ENCODE measurements at places on chromosomes 5 and 9.

DNA sequence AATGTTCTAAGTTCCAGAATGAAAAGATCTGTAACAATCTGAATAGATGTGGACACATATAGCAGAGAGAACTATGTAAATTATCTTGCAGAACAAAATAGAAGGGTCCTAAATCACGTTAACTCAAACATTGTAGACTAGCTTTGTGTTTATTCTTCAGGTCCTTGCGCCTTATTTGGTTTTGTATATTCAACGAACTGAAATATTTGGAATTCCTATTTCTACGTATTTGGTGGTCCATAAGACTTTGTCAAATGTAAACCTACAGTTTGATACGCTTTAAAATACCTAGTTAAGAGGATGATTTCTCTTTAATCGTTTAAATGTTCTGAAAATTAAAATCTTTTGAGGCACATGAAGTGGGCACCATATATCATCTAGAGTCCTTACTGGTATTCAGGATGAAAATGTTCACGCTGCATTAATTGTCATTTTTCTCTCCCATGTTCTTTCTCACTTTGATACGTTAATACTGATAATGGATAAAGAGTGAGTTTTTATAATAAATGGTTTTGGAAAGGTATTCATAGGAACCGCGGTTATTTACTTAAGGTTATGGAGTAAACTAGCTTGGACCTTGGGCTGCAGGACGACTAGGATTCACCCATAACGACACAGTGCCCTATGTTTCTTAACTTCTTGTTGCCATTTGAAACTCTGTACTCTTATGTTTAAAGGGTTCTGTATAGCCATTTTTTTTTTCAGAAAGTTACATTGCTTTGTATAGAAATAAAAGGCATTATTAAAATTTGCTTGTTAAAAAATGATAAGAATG, 45.3 kb downstream of the NDFIP1 start:
- no peak for DNase-seq

GRCh38 chr9:27427272-27427643, 96.8 kb upstream of the IFNK start:
- no peak for DNase-seq

DNA sequence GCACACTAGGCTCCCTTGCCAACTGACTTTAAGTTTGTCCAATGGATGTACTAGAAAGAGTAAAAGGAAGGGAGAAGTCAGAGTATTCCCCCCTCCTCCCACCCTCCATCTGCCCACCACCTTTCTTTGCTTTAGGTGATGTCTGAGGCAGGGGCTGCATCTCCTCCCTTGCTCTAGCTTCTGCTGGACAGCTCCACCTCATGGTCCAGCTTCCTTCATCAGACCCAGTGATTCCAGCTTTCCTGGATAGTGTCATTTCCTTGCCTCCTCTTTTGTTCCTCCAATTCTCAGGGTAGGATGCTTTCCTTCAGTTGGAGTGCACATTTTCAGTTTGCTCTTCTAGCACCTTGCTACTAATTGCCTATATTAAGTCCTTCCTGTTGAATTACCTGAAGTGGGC, 67.4 kb downstream of the RAD23B start:
- no peak for DNase-seq

DNA sequence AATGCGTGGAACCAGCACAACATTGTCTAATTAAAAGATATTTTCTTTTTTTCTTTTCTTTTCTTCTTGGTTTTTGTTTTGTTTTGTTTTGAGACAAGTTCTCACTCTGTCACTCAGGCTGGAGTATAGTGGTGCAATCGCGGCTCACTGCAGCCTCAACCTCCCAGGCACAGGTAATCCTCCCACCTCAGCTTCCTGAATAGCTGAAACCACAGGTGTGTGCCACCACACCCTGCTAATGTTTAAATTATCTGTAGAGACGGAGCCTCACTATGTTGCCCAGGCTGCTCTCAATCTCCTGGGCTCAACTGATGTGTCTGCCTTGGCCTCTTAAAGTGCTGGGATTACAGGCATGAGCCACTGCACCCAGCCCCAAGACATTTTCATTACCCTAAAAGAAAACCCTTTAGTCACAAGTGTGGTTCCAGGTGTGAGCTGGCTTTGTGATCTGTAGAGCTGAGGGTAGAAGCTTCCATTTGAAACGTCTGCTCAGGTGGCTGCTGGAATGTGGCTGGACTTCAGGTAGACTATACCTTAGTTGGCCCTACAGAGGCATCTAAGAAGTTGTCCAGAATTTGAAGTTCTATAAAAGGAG, 19.1 kb upstream of the NEK6 start:
- DNase-seq, result no peak

GRCh38 chr9:98087420-98088354, 31.2 kb downstream of the NANS start:
- no peak for DNase-seq

- no peak for DNase-seq
These were observed 284.3 kb downstream of the GAS1 start for GRCh38 chr9:86662890-86663468.

DNA sequence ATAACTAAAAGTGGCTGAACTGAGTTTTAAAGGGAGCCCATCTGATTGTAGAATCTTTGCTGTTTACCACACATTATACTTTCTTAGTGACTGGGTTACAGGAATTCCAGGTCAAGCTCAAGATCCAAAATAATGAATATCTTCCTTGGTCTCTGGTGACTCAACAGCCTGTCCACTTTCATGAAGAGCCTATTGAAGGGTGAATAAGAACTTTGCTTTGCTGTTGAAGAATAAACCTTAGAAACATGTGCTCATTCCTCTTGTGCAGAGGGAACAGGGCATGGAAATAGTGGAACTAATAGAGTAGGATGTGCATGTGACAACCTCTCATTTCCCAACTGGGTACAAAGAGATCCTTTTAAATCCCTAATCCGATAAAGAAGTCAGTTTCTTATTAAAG, 21.4 kb downstream of the ALDH1A1 start:
- DNase-seq, result no peak

DNA sequence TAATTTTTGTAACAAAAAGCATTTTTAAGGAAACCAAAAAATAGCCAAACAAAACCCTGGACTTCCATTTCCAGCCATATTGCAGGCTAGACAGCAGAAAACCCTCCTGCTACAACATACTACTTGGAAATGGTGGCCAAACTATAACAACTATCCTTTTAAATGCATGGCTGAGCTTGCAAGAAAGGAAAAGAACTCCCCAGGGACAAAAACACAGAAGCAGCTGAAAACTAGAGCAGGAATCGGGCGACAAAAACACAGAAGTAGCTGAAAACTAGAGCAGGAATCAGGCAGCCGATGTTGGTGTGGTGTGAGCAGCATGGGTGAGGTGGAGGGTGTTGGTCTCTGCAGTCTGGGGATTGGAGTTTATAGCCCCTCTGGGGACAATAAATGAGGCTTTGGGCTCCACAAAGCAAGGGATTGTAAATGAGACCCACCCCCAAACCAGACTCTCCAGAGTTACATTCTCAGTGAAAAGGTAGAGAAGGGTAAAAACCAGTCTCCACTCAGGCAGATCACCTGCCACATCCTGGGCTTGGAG, 95.2 kb downstream of the C9orf50 start:
- DNase-seq, result no peak

DNA sequence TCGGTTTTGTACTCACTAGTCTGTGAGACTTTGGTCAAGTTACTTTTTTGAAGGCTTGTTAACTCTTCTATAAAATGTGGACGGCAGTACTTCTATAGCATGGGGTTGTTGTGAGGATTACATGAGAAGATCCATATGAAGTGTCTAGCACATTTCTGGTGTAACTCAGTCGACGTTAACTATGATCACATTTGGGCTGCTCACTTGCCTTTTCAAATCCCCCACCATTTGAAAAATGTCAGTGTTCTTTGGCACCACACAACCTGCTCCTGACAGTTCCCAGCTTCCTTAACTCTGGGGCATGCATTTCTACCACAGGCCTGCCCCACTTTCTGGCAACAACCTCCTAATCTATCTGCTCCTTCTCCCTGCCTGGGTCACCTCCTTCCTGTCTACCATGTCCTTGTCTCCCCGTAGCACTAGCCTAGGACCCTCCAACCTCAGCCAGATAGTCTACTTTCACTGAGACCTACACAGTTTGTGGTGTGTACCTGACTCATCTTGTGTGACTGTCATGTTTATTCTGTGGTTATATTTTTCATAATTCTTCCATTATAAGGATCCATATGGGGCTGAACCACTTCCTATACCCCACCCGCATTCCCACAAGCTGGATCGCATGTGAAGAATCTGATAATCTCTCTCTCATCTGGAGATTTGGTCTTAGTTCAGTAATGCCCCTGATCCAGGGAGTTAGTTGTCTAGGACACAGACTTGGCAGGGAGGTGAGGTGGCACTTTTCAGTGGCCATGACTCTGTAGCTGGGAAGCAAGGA, 30.2 kb upstream of the BASP1 start:
- DNase-seq, result no peak

DNA sequence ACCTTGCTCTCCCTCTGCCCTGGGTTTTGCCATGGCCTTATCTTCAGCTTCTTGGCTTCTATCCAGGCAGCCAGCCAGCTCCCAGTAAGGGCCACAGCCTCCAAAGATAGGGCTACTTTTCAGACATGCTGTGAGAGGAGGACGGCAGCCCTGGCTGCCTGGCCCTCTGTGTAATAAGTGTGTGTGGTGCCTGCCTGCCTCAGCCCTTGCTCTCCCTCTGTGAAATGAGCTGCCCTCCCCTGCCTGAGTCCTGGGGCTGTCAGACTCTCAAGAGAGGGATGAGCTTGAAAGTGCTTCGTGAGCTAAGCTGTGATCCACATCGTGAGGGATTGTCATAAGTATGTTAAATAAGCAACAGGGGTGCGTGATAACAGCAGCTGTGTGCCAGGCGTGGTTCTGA, 8.1 kb downstream of the NDST1 start:
- DNase-seq, result no peak

- DNase-seq, result no peak
These were observed 3.0 kb upstream of the ACER2 start for GRCh38 chr9:19405771-19406170.

- no peak for DNase-seq
These were observed 458.4 kb downstream of the HINT1 start for GRCh38 chr5:130706696-130707095.

DNA sequence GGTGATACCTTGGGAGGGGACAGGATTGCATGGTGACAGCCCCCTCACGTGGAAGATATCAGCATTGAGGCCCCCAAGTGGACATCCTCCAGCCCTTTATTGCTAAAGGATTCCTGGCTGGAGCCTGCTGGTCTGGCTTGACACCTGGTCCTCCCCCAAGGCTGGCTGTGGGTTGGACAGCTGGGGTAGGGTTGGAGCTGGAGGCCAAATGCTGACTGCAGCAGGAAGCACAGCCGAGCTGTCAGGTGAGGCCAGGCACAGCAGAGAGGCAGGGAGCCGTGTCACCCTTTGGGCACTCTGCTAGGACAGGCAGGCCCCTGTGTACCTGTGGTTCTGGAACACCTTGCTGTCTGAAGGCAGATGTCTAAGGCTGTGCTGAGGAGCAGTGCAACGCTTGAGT, 2.2 kb downstream of the CACFD1 start:
- DNase-seq, result no peak

- DNase-seq, result no peak
These were observed 339.0 kb downstream of the PDE4D start for GRCh38 chr5:59554501-59554900.

DNA sequence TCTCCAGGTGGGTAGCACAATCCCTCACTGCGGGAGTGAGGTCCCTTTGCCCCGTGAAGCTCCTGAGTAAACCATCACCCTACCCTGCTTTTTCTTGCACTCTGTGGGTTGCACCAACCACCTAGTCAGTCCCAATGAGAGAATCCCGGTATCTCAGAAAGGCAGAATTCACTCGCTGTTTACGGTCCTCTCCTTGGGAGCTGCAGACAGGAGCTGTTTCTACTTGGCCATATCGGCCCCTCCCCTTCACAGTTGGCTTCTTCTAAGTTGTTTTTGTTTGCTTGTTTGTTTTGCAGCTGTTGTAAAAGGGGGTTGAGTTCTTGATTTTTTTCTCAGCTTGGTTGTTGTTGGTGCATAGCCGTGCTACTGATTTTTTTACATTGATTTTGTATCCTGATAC, 237.0 kb upstream of the RASA1 start:
- DNase-seq, result no peak

DNA sequence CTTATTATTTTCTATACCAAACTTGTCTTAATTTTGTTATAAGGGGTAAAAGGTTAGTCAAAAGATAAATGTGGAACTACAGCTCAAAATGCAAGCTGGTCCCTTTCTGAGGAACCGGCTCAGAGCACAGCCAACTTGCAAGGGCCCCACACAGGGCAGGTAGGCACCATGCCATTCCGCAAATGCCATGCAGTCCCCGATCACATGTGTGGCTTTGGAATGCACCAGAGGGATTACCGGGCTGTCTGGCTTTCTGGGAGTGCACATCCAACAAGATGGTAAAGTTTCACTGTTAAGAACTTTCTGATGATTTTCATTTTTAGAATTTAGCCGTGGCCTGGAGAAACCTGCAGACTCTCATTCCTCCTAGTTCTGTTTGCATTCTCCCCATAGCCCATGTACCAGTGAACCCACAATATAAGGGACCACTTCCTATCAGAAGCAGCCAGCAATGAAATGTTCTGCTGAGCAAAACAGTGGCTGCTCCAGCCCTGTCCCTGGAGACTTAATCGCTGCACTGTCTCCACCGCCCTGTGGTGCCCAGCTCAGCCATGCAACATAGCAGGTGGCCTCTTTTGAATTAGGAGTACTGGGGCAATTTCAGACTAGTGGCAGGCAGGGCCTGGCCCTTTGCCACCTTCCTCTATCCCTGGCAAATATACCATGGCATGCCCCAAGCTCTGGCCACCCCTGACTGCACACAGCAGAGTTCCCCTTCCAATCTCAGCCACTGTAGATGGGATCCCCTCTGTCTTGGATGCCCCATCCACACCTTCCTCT, 11.4 kb downstream of the SHB start:
- DNase-seq, result no peak

GRCh38 chr9:72193478-72193881, 44.2 kb downstream of the GDA start:
- DNase-seq, result no peak

GRCh38 chr5:88685591-88686541, 197.1 kb downstream of the MEF2C start:
- DNase-seq, result no peak

DNA sequence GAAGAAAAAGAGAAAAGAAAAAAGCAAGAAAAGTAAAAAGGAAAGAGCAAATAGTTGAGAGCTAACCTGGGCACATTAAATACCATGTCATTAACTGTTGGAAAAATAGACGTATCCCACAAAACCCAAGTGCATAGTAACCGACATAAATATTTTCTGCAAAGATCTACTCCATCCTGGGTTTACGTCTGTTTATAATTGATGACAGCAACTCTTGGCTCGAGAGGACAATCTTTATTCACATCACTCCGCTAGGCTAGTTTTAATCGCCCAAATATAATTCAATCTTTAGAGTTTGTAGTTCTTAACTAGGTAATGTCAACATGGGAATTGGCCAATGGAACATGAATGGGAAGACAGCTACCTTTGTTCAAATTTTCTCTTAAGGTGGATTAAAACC, 321.7 kb upstream of the TNC start:
- DNase-seq, result no peak
